Fibroblast of pulmonary artery (primary cell): ENCODE measurements at places on chromosomes 12 and 14.
A peak's percentile ranks its signal among the peaks of the same experiment; 100 is the strongest.

GRCh38 chr14:38255673-38256532, at the start of gene CLEC14A:
Gene CLEC14A, minus strand, starts transcription at chr14:38256093. Its CDS starts 71 bp downstream, at chr14:38256022.
- peak; percentile 97 for DNase-seq

DNA sequence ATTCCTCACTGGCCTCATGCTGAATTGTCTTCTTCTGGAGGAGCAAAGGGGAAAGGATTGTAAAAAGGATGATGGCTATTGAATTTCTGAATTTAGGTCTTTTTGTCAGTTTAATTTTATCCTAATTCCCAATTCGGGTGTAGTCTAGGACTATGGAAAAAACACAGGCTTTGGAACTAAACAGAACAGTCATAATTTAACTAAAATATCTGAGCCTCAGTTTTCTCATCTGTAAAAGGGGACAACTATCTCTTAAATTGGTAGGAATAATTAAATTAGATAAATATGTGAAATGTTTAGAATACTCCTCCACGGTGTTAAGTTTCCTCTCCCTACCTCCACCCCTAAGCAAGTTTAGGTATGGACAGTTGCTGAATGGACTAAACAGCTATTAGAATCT, 3.2 kb upstream of the SP1 start:
- no peak for DNase-seq

GRCh38 chr14:37081218-37081617, 91.2 kb downstream of the SLC25A21 start:
- DNase-seq, result no peak

GRCh38 chr14:57491640-57492039, 2.0 kb downstream of the CCDC198 start:
- DNase-seq, result no peak

DNA sequence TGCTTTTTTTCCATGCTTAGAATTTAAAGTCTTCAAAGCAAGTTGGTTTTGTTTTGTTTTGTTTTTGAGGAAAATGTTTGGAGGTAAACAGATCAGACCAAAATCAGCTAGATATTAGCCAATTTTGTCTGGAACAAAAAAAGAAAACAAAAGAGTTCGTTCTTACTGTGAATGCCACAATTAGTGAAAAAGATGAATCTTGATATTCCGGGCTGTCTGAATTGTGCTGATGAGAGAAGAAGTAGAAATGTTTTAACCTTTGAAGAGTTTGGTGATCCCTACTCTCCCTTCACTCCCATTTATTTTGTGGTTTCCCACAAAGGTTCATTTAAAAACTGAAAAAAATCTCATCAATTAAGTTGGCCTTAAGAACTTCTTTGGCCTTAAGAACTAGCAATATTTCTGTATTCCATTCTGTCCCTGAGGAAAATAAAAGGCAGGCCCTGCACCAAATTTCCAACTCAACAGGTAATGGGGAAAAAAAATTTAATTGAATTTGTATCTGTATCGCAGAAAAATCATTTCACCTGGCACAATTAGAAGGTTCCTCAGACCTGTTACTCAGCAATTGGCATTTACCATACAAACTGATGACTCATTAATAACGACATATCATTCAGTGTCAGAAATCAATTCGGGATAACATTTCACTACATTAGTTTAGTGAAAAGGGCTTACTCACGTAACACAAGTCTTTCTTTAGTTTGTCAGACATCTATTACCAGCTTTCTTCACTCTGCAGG, 562 bp upstream of the GLIPR1L2 start:
- no peak for DNase-seq

- peak; percentile 80 for DNase-seq
Measured at GRCh38 chr12:64318605-64319004, 72.0 kb downstream of the C12orf56 start.

DNA sequence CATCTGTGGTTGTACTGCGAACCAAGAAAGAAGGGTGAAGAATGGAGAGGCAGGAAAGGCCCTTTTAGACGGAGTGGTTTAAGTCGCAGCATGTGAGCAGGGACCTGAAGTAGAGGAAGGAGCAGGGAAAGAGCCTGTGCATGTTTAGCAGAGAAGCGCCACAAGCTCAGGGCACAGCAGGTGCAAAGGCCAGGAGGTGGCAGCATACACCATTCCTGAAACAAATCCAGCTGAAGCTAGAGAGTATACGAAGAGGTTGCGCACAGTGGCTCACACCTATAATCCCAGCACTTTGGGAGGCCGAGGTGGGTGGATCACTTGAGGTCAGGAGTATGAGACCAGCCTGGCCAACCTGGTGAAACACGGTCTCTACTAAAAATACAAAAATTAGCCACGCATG, 49.9 kb downstream of the HELB start:
- DNase-seq, result peak; percentile 29
